ENCODE measurements at places on chromosomes 1 and 21. TPM values are rescaled to one million over a fixed set of nuclear protein-coding genes. Genes with fewer than 3 reads are reported as not detected.

GRCh38 chr1:207032528-207033017 lies at the start of gene C1orf116:
Gene C1orf116, minus strand, starts transcription at chr1:207032756. Its CDS starts 5,158 bp downstream, at chr1:207027598.
- H3K4me1 ChIP-seq: peaks cover 80% of the 10 kb centered on the region
- peak within 1 kb of the TSS; percentile 83 for H3K27ac ChIP-seq
- DNase-seq: peak; percentile 88
- H3K4me3 ChIP-seq: peak within 1 kb of the TSS; percentile 50
- no peaks in the 10 kb centered on the region for H3K36me3 ChIP-seq
- H3K27me3 ChIP-seq: no peaks in the 10 kb centered on the region

GRCh38 chr1:180953291-180954004 lies 40.8 kb downstream of the KIAA1614 start:
- H3K4me1 ChIP-seq: no peaks in the 10 kb centered on the region
- DNase-seq: no peak
- H3K4me3 ChIP-seq: no peak overlapping the region

DNA sequence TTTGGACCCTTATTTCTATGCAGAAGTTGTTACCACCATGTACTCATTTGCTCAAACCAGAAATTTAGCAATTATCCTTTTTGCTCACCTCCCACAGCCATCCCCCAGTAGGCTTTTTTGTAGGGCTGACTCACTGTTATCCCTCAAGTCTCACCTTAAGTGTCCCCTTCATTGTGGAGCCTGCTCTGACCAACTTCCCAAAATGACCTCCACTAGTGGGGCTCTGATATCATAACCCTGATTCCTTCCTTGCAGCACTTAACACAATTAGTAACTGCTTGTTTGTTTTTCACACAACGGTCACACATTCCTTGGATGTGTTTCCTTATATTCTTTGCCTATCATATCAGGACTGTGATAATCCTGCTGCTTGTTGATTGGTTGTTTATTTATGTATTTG lies 76.7 kb downstream of the PATJ start:
- H3K4me1 ChIP-seq: no peaks in the 10 kb centered on the region
- peaks cover 53% of the 10 kb centered on the region for H3K36me3 ChIP-seq

GRCh38 chr1:211577819-211578639 lies 932 bp downstream of the SLC30A1 start:
- H3K4me3 ChIP-seq: peak overlapping the region; percentile 77
- peak; percentile 83 for DNase-seq
- no peaks in the 10 kb centered on the region for H3K27me3 ChIP-seq
- H3K27ac ChIP-seq: peak overlapping the region; percentile 67

DNA sequence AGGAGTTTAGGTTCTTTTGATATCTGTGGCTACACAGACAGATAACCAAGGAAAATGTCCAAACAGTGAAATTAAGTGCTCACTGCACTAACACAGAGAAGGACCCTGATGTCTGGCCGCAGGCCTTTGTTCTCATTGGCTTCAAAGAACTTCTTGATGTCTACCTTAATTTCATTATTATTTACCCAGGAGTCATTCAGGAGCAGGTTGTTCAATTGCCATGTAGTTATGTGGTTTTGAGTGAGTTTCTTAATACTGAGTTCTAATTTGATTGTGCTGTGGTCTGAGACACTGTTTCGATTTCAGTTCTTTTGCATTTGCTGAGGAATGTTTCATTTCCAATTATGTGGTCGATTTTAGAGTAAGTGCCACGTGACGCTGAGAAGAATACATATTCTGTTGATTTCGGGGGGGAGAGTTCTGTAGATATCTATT lies 15.2 kb upstream of the LGALS8 start:
- no peaks in the 10 kb centered on the region for H3K27me3 ChIP-seq
- no peaks in the 10 kb centered on the region for H3K36me3 ChIP-seq
- H3K27ac ChIP-seq: no peak overlapping the region
- H3K4me1 ChIP-seq: peaks cover 27% of the 10 kb centered on the region
- no peak for DNase-seq
- no peak overlapping the region for H3K4me3 ChIP-seq

GRCh38 chr1:155166471-155167165 lies 6.5 kb downstream of the KRTCAP2 start:
- no peaks in the 10 kb centered on the region for H3K36me3 ChIP-seq
- no peak overlapping the region for H3K4me3 ChIP-seq
- H3K27ac ChIP-seq: no peak overlapping the region
- no peak for DNase-seq
- H3K4me1 ChIP-seq: peaks cover 4% of the 10 kb centered on the region
- H3K27me3 ChIP-seq: no peaks in the 10 kb centered on the region

DNA sequence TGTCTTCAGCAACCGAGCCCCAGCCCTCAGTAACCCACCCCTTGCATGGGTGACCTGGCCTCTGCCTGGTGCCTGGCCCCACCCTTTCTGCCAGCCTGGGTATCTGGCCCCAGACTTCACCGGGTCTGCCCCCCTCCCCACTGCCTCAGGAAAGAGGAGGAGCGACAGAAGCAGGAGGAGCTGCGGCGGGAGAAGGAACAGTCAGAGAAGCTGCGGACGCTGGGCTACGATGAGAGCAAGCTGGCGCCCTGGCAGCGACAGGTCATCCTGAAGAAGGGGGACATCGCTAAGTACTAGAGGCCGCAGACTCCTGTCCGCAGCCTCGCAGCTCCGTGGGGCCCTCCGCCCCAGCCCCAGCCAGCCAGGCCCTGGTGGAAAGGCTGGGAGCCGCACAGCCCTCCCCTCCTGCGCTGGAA lies 6.1 kb downstream of the TNFRSF25 start:
- no peaks in the 10 kb centered on the region for H3K36me3 ChIP-seq
- no peaks in the 10 kb centered on the region for H3K4me1 ChIP-seq
- H3K4me3 ChIP-seq: no peak overlapping the region
- no peaks in the 10 kb centered on the region for H3K27me3 ChIP-seq
- no peak overlapping the region for H3K27ac ChIP-seq

- H3K4me3 ChIP-seq: no peak overlapping the region
- no peak for DNase-seq
Observed at GRCh38 chr1:178628637-178629251, 96.3 kb upstream of the RALGPS2 start.

DNA sequence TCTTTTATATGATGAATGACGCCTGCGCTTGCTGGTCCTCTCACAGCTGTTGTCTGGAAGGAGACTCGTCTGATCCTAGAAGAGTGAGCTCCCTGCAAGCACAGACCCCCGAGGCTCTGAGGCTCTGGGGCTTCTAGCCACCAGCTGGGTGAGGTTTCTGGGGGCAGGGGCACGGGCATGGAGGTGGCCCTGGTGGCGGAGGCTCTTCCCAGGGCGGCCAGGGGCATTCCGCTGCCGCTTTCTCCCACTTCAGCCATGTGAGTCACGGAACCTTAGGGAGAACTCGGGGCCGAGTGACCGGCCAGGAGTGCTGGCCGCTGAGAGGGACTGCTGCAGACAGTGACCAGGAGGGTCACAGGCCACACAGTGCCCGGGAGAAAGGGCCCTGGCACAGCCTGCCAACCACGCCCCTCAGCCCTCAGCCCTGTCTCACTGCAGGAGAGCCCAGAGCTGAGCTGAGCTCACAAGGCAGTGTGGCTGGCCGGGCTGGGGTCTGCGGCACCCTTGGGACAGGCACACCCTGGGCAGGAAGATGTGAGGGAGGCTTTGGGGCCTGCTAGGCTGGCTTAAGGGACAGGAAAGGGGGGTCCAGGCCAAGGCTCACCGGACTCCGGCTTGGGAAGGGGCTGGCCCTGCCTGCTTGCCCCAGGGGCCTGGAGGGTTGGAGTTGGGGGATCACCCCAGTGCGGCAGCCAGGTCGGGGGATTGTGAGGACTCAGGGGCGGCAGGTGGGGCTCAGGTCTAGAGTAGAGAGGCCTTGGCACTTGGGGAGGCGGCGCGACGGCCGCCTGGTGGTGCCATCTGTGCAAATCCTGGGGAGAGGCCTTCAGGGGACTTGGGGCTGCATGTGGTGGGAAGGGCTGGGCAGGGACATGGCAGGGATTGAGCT lies 35.7 kb downstream of the MORN1 start:
- no peak overlapping the region for H3K4me3 ChIP-seq
- DNase-seq: no peak
- H3K27ac ChIP-seq: no peak overlapping the region
- H3K36me3 ChIP-seq: no peaks in the 10 kb centered on the region
- no peaks in the 10 kb centered on the region for H3K4me1 ChIP-seq

Gene KRTAP12-2
- not detected for total RNA-seq

Gene LAMC1
- 121 TPM for total RNA-seq

Gene TMIGD3
- total RNA-seq: not detected

Gene IVL
- not detected for total RNA-seq

Gene SPRR1B
- total RNA-seq: not detected

Data from PC-9 (cell line).